ENCODE measurements at places on chromosomes 16 and 17.

DNA sequence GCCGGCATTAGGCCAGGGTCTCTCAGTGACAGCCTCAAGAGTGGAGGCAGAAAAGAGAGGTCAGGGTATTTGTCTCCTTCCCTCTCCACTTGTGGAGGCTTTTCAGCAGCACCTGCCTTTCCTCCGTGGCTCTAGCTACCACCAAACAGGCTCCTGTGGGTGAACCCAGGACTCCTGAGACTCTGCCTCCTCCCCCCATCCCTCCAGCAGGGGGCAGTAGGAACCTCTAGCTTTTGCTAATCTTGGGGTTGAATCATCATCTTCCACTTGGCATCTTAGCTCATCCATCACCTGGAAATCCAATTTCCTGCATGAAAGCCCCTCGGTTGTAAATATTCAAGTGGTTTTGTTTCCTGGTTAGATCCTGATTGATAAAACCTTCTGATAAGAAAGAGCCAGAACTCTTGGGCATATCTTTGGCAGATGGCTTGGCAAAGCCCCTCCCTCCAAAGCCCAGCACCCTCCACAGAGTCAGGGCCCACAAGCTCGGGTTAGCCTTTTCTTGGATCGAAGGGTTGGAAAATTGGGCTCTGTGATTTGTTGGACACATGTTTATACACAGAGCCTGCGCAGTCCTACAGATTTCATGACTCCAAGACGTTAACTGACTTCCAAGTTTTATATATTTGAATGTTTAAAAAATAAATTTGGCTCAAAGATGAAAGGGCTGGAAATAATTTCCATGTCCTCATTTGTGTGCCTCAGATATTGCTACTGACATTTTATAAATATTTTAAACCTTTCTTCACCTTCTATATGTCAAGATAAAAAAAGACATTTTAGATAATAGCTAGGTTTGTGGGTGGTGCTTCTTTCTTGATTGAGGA, 322.1 kb downstream of the MAP2K4 start:
- peak; percentile 86 for DNase-seq

DNA sequence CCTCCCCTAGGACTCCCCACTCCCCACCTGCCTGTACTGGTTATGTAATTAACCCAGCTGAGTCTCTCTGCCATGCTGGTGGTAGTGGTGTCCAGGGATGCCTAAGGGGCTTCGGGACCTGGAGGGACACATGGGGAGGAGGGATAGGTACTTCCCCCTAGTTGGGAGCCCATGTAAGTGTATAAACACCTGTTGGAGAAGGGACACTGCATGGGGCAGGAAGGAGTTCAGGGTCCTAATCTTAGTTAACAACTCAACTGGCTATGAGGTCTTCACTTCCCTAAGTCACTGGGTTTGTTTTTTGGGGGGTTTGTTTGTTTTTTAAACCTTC, 1.3 kb downstream of the RASL10B start:
- peak; percentile 39 for DNase-seq

DNA sequence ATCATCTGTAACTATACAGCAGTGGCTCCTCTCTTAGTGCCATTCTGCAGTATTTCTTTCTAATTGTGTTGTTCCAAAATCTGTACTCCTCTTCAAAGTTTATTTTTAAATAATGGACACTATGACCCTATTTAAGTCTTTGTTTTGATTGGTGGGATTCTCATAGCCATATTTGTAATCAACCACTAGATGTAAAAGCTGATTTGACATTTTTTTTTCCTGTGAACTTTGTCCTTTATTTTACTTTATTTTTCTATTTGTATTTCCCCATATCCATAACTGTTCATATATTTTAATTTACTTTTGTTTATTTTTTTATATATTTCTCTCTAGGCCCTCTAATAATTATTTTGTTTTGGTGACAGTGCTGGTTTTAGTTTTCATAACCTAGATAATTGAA, 544.4 kb downstream of the KCNJ2 start:
- no peak for DNase-seq

DNA sequence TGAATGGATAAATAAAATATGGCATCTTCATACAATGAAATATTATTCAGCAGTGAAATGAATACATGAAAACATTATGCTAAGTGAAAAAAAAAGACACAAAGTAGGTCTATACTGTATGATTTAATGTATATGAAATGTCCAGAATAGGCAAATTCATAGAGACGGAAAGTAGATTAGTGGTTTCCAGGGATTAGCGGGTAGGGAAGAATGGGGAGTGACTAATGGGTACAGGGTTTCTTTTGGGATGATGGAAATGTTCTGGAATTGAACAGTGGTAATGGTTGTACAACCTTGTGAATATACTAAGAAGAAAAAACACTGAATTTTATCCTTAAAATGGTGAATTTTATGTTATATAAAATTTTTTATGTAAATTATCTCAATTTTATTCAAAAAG, 8.5 kb upstream of the MYCBPAP start:
- DNase-seq, result no peak

- DNase-seq, result no peak
Measured at GRCh38 chr16:83366228-83366627, 441.6 kb upstream of the HSBP1 start.

GRCh38 chr17:37026531-37026869, 77.7 kb downstream of the AATF start:
- no peak for DNase-seq

DNA sequence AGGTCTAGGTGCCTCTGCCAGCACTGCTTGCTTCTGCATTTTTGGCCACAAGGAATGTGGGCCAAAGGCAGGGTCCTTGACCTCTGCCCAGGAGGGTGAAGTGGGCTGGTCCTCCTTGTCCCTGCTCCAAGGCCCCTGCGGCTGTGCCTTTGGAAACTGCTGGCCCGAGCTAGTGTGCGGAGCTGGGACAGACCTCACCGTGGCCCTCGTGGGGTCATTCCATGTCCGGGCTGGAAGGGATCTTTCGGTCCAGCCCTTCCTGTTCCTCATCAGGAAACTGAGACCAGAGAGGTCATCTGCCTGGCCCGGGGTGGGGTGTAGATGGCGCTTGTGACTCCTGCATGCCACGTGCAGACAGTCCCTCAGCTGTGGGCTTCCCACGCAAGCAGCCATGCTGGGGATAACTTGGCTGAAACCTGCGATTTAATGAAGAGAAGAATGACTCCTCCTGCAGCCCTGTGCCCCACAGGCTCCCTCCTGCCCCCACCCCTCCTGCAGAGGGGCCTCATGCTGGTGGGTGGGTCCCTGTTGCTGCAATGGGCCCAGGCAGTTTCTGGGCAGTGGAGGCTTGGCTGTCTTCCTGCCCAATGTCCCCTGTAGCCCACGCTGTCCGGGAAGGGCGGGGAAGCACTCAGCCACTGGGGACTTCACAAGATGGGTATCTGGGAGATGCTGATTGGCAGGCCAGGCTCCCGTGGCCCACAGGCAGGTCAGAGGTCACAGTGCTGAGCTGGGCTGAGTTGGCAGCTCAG, 245.2 kb downstream of the SEC14L1 start:
- no peak for DNase-seq

GRCh38 chr16:30054451-30054850, 11.1 kb upstream of the ALDOA start:
- no peak for DNase-seq

- peak; percentile 92 for DNase-seq
Measured at GRCh38 chr16:88610909-88611812, 27.2 kb upstream of the IL17C start.

DNA sequence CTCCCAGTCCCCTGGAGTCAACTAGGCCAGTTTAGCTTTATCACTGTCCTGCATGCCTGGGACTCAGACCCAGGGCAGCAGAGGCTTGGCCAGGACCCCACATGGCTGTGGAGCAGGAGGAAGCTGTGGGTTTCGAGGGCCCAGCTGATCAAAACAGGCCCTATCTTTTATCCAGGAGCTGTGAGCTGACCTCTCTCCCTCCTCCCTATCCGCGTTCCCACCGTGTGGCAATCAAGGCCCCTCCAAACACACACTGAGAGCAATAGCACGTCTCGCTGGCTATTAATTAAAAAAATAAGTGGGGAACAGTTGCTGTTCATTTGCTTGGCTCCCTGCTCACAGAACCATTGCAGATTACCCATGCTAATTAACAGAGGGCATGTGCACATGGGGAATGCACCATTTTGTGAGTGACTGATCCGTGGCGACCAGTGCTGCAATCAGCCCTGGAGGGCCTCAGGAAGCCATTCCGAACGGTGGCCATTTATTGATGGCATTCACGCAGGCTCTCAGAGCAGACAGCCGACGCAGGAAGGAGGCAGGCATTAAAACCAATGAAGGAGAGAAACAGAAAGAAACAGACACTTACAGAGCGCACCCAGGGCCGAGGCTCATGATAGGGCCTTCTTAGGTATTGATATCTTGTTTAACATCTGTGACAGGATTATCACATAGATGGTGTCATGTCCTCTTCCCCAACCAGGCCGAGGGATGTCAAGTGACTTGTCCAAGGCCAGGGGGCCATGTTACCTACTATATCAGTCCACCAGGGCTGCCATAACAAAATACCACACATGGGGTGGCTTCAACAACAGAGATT, 157.1 kb downstream of the KATNIP start:
- DNase-seq, result no peak

DNA sequence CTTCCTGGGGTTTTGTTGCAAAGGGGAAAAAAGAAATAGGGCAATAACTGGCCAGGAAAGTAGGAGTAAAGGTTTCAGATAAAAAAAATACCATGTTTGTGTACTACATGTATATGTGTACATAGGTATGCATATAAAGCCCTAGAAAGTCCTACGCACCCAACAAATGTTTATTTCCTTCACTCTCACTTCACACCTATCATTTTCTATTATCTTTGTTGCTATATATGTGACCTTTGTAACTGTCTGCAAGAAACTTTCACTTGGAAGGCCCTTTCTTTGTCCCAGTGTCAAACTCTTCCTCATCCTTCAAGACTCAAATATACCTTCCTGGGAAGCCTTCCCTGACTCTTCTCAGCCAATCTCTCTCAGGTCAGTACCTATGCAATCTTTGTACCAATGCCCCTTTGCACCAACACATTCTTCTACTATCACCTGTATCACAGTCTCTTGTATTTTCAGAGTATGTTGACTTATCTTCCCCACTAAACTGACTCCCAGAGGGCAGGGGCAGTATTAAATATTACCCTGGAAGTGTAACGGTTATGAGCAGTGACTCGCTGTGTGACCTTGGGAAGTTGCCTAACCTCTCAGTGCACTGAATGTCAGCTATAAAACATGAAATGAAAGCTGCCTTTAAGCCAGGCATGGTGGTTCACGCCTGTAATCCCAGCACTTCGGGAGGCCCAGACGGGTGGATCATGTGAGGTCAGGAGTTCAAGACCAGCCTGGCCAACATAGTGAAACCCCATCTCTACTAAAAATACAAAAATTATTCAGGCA, 6.5 kb downstream of the XPO6 start:
- DNase-seq, result no peak

- DNase-seq, result peak; percentile 39
Measured at GRCh38 chr17:79984877-79985276, 50.8 kb downstream of the TBC1D16 start.

DNA sequence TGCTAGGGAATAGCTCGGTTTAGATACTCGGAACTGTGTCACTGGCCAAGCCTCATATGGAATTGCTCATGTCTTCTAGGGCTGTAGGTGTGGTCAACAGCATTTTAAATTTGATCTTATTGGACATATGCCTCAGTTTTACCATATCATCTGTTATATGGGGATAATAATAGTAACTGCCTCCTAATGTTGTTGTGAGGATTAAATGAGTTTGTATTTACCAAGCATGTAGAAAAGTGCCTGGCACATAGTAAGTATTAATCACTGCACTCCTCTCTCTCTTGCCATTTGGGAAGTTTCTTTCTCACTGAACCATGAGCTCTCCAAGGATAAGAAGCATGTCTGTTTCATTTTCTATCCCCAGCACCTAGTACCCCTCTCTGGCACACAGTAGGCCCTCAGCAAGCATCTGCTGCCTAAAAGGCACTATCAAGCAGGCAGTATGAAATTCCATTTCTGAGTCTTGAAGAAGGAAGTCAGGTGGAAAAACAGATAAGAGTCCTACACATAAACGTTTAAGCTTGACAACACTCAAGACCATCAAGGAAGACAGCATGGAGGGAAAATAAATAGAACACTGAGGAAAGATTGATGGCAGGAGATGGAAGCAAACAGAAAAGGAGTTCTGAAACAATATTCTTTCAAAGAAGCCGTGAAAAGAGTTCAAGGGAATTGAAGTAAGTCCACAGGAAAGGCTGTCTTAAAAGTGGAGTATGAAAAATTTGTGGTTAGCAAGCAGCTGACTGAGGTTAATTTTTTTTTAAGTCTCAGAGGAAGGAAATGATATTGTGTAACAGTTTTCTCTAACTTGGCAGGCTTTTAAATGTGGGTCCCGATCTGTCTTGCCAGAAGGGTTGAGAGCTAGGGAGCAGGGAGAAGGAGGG, 2.2 kb upstream of the ATP6V0A1 start:
- no peak for DNase-seq

GRCh38 chr16:72924927-72925630, 122.8 kb downstream of the ZFHX3 start:
- no peak for DNase-seq

GRCh38 chr16:57477531-57478202, 8.6 kb downstream of the DOK4 start:
- peak; percentile 56 for DNase-seq

- DNase-seq, result no peak
Measured at GRCh38 chr17:55510986-55511721, at the start of gene SMIM36. TSS of gene SMIM36 (minus strand) at chr17:55511452.

GRCh38 chr16:29862383-29862883, 593 bp downstream of the CDIPT start:
- peak; percentile 45 for DNase-seq

DNA sequence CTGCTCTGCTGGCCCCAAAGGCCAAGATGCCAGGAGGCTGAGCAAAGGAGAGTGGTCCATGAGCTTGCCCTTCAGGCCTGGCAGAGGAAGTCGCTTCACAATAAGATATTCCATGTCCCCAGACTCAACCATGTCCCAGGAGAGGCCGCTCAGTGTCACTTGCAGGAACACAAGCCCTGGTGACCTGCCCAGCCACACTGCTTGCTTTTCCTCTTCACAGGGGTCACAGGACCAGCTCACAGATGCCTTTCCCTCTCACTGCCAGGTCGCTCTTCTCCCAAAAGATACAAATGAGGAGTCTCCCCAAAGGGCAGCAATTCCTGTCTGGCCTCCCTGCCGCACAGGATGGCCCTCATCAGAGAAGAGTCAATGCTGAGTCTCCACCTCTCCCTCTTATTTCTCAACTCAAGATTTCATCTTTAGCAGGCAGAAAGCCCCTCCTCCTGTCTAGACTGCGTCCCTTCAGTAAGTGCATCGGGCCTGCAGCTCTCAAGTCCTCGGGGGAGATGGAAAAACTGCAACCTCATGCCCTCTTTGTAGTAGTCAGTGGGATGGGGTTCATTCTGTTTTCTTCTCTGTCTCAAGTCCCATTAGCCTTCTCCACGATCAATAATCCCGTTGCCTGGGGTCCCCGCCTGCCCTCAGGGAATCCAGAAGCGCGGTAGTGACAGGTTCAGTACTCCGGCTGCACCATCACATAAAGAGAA, 5.0 kb downstream of the JUP start:
- DNase-seq, result no peak

DNA sequence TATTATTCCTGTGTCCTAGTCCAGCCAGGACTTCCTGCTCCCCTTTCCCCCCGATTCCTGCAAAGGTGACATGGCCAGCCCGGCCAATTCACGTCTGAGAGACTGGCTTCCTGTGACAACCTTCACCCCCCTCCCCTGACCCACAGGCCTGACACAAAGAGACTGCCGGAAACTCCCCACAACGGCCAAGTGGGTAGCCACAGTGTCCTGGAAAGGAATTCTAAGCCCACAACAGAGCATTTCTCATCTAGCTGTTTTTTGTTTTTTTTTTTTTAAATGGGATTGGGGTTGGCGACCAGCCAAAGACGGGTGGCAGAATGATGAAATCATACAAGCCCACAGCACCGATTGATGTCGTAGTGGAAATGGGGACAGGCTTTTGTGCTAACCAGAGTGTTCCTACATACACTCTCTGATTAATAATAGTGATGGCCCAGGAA, 2.8 kb upstream of the XAF1 start:
- peak; percentile 56 for DNase-seq

GRCh38 chr16:49158029-49158642, 123.5 kb downstream of the CBLN1 start:
- DNase-seq, result peak; percentile 87

Measured in GM23338 (cell line).